Mucosa of descending colon (tissue), 3 donors: ENCODE measurements at places on chromosomes 6 and 20. TPM values are rescaled to one million over a fixed set of nuclear protein-coding genes. Genes with fewer than 3 reads are reported as not detected.
A peak's percentile ranks its signal among the peaks of the same experiment; 100 is the strongest.

The MTFR2 gene
- total RNA-seq: 2.2 TPM

The GPR6 gene
- total RNA-seq: not detected

The EYA4 gene
- total RNA-seq: not detected

The ADIG gene
- total RNA-seq: not detected

The ZNF165 gene
- 7.1 TPM for total RNA-seq

The GNMT gene
- total RNA-seq: 0.76 TPM

The SPTLC3 gene
- total RNA-seq: 7.2 TPM

- DNase-seq: no peak
Observed at GRCh38 chr6:137123078-137123477, 50.4 kb downstream of the IL22RA2 start.

GRCh38 chr6:22476811-22477390 is 92.5 kb upstream of the HDGFL1 start:
- DNase-seq: no peak

DNA sequence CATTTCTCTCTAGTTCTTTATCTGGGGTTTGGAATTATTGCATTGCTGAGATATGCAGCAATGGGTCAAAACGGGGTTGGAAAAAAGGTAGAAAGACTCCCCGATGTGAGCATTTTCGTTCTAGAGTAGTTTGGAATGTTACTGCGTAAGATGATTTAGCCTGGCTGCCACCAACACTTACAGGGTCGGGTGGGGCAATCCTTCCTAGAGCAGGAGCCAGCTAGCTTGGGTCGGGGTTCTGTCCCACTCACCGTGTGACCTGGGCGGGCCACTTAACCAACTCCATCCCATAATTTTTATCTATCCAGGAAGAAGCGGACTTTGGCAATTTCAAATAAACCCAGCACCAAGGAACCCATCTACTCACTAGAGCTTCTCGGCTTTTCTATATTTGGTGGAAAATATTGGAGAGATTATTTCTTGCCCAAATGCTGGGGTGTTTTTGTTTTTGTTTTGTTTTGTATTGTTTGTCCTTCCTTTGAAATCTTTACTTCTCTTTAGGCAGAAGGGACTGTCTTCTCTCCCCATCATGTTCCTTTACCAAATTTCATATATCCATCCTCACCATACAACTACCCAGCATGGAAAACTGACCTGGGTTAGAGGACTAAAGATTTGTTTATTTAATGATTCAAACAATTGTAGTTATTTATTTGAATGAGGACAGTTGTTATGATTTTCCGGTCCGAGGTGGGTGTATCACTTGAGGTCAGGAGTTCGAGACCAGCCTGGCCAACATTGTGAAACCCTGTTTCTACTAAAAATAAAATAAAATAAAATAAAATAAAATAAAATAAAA is 72.4 kb downstream of the GPX5 start:
- no peak for DNase-seq

- DNase-seq: no peak
Observed at GRCh38 chr20:64152906-64153305, 11.3 kb upstream of the MYT1 start.

DNA sequence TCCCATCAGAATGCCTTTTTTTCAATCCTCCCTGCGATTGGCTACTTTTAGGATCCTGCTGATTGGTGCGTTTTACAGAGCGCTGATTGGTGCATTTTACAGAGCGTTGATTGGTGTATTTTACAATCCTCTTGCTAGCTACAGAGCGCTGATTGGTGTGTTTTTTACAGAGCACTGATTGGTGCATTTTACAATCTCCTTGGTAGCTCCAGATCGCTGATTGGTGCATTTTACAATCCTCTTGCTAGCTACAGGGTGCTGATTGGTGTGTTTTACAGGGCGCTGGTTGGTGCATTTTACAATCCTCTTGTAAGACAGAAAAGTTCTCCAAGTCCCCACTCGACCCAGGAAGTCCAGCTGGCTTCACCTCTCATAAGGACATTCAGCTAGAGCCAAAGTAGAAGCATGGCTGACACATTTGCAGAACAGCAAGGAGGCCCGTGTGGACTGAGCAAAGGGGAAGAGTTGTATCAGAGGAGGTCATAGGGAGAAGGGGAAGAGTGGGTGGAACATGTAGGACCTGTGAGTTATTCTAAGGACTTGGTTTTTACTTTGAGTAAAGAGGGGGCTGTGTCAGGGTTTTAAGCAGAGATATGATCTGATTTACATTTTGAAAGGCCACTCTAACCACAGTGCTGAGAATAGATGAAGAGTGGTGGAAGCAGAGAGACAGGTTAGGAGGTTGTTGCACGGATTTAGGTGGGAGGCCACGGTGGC is 2.6 kb downstream of the ALDH5A1 start:
- DNase-seq: no peak

DNA sequence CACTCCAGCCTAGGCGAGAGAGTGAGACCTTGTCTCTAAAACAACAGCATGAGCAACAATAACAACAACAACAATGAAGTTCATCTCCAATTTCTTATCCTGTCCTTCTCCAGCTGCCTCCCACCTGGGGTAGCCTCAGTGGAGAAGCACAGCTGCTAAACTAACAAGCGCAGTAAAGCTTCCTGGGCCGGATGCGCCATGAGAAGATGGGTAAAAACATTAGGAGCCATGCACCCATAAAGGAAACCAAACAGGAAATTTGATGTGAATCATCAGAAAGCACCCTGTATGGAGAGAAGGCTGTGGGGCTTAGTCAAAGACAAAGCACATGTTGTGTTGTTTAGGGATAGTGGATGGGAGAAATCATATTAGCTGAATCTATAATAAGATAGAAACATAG is 61.1 kb upstream of the CCN6 start:
- DNase-seq: no peak

- DNase-seq: peak; percentile 6
Observed at GRCh38 chr20:62025394-62025793, 40.3 kb downstream of the TAF4 start.

GRCh38 chr6:56856036-56856580 is 98.8 kb upstream of the BEND6 start:
- no peak for DNase-seq

GRCh38 chr6:33160728-33161344 is 31.4 kb downstream of the COL11A2 start:
- peak; percentile 80 for DNase-seq

- no peak for DNase-seq
Observed at GRCh38 chr6:130116273-130116672, 97.9 kb downstream of the L3MBTL3 start.

DNA sequence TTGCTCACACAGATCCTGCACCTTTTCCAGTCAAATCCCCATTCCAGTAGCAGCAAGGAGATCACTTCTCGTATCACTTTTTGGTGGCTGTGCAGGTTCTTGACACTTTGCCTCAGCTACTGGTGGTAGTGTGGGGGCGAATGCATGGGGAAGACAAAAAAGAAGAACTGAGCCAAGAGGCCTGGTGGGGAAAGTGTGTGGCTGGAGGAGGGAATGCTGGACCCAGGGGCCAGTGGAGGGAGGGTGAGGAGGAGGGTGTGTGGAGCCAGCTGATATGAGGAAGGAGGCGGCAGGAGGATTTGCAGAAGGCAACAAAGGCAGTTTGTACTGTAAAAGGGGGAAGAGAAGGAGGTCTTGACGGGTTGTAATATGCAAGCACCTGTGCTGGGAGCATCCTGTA is 15.7 kb upstream of the HLA-C start:
- DNase-seq: no peak

DNA sequence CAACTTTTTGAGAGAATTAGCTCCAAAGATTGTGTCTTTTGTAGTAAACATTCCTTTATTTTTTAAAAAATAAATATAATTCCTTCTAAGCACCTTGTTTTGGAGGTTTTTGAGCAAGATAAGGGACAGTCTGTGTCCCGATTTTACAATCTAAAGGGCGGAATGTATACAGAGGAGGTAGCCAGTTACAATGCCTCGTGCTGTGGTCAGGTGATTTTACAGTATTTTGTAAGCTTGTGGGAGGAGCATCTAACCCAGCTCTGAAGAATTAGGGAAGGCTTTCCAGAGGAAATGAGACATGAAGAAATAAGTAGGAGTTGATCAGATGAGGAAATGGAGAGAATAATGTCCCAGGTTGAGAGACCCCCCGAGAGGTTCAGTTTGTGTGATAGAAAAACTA is 1.3 kb downstream of the HINT3 start:
- no peak for DNase-seq

- peak; percentile 56 for DNase-seq
Observed at GRCh38 chr20:25038591-25039015, 19.3 kb downstream of the ACSS1 start.

DNA sequence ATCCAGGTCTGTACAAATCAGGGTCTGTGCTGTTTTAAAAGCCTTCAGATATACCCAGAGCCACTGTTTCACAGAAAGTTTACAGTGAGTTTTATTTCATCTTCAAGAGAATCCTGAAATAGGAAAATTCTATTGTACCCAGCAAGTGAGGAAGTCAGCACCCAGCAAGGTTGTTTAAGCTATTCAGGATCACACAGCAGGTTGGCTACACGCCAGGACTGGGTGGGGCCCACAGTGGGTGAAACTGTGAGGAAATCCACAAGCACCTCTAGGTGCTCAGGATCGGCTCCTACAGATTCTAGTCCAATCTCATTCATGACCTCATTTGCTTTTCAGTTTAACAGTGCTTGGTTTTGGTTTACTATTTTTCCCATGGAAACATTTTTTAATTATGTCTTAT is 128.9 kb downstream of the SYNDIG1 start:
- DNase-seq: no peak

GRCh38 chr6:109008537-109009235 is 86.0 kb downstream of the SESN1 start:
- DNase-seq: no peak

- no peak for DNase-seq
Observed at GRCh38 chr6:73460056-73460455, 1.5 kb upstream of the MTO1 start.

- DNase-seq: no peak
Observed at GRCh38 chr20:19712721-19713260, 45.3 kb upstream of the RIN2 start.

- peak; percentile 14 for DNase-seq
Observed at GRCh38 chr20:1310506-1311190, 18.3 kb downstream of the SDCBP2 start.

- no peak for DNase-seq
Observed at GRCh38 chr20:48024539-48024938, 239.3 kb upstream of the SULF2 start.

GRCh38 chr20:14064333-14064732 is 69.0 kb downstream of the MACROD2 start:
- no peak for DNase-seq

DNA sequence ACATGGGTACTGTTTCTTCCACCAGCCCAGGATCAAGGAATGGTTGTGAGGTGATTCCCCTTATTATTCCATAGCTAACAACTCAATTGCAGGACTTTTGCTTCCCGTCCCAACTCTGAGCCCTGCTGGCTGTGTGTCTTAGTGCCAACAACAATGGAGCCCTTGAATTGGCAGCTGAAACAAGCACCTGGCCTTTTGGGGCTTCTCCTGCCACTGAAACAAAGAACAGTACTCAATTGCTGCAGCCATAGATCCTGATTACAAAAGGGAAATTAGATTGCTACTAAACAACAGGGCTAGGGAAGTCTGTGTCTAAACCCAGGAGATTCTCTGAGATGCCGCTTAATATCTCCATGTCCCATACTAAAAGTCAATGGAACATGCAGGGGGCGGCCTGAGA is 61.3 kb upstream of the CARMIL1 start:
- DNase-seq: no peak

GRCh38 chr20:8464368-8464767 is 332.3 kb downstream of the PLCB1 start:
- DNase-seq: no peak

- DNase-seq: no peak
Observed at GRCh38 chr6:107144666-107145065, 29.4 kb upstream of the BEND3 start.

DNA sequence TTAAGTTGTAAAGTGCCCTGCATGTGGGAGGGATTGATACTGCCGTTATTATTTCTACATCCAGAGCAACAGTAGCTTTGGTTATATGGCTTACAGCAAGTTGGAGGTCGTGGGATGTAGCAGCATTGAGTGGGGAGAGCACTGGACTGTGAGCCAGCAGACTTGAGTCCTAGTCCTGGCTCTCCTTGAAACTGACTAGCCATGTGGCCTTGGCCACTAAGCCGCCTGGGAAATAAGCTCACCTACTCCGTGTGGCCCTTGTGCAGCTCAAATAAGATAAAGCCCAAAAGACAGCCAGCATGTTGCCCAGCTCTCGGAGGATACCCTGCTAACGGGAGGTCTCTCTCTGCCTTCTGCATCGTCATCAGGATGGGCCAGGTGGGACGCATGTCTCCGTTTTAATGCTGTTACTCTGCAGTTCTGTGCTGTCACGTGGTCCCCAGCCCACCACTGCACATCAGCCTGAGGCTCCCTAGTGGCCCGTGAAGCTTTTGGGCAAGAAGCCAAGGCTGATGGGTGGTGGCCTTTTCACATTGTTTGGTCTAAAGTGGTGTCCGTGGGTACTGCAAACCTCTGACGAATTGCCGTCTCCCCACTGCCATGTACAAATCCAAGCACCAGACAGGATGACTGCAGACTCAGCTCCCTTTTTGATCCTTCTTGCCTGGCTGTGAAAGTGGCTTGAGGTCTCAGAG is 7.9 kb downstream of the EPB41L1 start:
- DNase-seq: no peak

DNA sequence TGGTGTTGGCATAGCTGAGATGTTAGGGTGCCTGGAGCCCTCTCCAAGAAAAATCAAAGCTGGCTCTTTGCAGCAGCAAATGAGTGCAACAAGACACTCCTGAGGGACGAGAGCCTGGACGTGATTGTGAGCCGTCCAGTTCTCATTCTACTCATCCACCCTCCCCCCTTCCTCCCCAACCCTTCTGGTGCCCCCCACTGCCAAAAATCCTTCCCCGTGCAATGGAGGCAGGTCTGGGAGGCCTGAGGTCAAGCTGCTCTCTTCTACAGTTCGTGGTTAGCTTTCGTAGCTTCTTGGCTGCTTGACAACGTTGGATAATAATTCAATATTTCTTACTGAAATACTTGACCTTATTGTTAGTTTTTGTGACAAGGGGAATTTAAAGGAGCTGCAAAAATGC is 185.3 kb upstream of the SUPT3H start:
- no peak for DNase-seq

DNA sequence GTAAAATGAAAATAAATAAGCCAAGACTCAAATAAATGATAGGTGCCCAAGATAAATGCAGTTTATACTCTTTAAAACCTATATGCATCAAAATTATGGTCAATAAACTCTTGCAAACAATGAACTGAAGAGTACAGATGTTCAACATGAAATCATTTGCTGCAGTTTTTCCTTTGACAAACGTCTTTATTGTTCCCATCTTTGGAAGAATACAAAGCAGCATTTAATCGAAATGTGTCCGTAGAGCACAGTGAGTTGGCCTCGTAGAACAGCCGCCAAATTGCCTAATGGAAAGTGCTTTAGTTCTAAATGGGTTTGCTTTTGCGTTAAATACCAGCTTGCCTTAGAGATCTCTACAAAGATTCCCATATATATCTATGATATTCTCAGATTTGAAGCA is 447.4 kb downstream of the PKHD1 start:
- no peak for DNase-seq
